Thymus (tissue), 14 donors: ENCODE measurements at places on chromosomes 2 and 18.

DNA sequence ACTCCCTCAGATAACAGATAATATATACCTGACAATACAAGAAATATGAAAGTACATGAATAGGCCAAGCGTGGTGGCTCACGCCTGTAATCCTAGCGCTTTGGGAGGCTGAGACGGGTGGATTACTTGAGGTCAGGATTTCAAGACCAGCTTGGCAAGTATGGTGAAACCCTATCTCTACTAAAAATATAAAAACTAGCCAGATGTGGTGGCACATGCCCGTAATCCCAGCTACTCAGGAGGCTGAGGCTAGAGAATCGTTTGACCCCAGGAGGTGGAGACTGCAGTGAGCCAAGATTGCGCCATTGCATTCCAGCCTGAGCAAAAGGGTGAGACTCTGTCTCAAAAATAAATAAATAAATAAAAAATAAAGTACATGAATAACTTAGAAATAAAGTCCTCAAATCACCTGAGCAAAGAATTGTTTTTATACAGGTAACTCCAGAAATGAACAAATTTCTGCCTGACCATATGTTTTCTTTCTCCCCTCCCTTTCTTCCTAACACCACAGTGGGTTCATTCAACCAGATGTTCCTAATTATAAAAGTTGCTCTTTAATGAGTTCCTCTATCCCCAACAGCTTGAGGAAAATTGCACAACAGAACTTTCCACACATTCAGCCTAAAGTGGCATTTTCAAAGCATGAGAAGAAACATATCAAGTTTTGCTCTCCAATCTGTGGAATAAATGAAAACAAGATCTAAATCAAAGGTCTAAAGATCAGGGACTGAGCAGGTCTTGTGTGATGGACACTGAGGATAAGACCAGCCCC is 33.6 kb upstream of the AP1S3 start:
- DNase-seq = no peak

DNA sequence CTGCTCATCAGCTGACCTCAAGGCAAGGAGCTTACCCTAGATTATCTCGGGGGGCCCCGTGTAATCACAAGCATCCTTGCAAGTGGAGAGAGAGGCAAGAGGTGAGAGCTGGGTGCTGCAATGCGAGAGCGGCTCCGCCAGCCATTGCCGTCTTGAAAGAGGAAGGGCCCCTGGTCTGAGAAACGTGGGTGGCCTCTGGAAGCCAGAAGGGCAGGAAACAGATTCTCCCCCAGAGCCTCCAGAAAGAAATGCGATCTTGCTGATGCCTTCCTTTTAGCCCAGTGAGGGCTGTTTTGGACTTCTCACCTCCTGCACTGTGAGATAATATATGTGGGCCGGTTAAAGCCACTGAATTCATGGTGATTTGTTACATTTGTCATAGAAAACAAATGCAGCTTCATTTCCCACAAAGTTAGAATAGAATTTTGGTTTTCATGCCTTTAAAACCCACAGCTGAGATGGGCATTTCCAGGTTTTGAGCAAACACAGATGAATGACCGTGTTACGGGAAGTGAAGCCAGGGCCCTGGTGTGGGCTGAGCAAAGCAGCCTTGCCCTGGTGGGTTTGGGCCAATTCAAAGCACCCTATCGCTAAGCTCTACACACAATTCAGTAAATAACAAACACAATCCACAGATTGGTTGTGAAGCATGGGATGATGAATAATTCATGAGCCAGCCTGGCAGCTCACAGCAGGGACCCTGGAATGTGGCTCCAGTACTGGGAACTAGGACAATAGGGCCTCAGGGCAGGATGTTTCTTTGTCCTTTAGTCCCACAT is 319.9 kb upstream of the HS6ST1 start:
- DNase-seq = no peak

DNA sequence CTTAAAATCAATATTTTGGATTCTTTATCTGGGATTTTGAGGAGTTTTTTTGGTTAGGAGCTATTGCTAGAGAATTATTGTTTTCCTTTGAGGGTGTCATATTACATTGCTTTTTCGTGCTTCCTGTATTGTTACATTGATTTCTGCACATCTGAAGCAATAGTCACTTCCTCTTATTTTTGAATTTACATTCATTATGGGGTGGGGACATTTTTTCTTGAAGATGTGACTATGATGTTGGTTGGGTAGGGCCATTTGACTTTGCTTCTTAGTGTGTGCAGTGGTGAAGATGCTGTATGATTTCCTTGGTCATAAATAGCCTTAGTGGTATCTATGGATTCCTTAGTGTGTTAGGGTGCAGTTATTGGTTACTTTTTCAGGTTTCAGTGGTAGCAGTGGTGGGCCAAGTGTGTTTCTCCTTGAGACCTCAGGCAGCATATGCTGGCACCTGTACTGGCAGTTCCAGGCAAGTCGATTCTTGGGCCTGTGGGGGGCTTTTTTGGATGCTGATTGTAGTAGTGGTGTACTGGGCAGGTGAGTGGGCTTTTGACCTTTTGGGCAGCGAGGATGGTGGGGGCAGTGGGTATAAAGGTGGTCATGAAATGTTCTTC is 61.8 kb downstream of the ARHGAP25 start:
- DNase-seq = no peak

- DNase-seq = no peak
Observed at GRCh38 chr18:79772865-79773696, 24.7 kb upstream of the KCNG2 start.
